Right forelimb (tissue), 1 donor: ENCODE measurements at places on chromosomes 3 and 15.

- no peak for DNase-seq
Measured at GRCh38 chr3:18740631-18741583, 315.8 kb upstream of the SATB1 start.

- DNase-seq, result no peak
Measured at GRCh38 chr3:157961665-157962064, 144.6 kb downstream of the SHOX2 start.

DNA sequence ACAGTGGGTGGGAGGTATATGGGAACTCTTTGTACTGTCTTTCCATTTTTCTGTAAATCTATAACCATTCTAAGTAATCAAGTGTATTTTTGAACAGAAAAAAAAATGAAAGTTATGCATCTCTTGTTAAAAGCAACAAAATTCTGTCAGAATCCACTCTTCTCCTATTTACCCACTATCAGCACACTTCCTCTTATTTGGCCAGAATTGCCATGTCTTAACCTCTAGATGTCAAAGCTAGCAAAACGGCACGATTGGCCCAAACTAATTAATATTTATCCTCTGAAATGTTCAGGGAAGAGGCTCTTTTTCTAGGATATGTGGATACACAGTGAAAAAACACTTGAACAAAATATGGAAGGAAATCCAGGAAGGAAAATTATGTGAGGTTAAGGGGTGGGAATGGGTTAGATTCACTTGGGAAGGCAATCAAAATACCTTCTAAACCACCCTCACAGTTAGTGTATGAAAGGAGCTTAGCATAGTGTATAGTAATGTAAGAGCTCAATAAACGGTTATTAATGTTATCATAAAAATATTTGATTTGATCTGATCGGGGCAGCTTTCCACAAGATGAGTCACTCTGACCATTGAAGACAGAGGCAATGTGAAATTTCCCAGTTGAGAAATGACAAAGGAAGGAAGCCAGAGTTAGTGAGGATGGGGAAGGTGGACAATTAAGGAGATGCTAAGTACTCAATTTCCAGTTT lies 20.1 kb upstream of the TGFBR2 start:
- DNase-seq, result no peak

DNA sequence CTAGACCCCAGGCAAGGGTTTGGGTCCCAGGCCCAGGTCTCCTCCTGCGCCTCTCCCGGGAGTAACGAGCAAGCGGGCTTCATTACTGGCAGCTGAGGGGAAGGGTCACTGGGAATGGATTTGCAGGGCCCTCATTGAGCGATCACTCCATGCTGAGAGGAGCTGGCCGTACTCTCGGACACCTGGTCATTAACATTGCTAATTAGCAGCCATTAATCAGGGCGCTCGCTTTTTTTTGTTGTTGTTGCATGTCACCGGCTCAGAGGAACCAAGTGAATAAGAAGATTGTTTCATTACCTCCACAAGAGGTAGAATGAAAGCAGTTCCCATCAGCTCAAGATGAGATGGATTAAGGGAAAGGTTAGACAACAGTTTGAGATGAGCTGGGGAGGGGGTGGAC lies 293.0 kb upstream of the ATP11B start:
- no peak for DNase-seq

DNA sequence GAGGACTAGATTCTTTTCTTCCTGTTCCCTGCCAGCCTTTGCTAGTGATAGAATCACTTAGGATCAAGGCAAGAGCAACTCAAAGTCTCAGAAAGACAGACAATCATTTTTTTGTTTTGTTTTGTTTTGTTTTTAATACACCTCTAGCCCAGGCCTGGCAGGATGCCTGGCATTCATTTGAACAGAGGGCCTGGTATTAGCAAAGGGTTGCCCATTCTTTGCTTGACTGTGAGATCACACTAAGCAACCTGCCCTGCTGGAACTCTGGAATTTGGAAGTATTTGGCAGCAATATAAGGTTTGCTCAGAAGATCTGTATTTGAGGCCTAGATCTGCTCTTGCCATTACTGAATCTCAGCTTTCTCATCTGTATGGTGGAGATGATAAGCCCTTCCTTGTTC lies 21.8 kb upstream of the ATP13A5 start:
- DNase-seq, result no peak

DNA sequence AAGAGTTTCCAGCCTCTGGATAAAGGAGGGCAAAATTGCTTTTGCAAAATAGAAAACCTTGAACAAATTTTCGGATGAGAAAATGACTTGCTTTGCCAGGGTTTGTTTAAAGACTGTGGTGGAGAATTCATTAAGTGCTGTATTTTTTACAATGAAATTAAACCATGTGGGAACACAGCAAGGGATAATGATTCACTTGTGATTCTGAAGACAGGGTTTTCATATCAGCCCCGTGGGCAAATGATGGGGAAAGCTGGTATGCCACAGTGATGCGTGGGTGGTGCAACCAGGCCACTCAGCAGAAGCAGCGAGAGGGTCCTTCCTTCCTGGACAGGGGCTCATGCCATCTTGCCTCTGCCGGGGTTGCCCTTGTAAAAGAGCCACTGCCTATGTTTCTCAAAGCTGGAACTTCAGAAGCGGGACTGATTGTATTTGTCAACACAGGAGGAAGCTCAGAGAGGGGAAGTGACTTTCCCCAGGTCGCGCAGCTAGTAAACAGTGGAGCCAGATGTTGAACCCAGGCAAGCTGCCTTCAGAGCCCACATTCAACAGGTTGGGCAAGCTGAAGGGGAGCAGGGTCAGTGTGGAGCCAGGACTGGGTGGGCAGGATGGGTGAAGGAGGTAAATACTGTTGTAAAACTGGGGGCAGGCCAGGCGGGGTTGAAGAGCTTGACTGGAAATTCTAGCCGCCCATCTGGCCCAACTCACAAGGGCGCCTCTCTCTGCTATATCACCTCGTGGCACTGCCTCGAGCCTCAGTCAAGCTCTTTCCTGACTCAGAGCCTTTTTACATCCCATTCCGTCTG lies 79.1 kb downstream of the TOP2B start:
- peak; percentile 21 for DNase-seq

- no peak for DNase-seq
Measured at GRCh38 chr3:182244222-182244971, 532.7 kb downstream of the SOX2 start.

GRCh38 chr3:14119651-14120050 lies 5.0 kb downstream of the CHCHD4 start:
- no peak for DNase-seq

DNA sequence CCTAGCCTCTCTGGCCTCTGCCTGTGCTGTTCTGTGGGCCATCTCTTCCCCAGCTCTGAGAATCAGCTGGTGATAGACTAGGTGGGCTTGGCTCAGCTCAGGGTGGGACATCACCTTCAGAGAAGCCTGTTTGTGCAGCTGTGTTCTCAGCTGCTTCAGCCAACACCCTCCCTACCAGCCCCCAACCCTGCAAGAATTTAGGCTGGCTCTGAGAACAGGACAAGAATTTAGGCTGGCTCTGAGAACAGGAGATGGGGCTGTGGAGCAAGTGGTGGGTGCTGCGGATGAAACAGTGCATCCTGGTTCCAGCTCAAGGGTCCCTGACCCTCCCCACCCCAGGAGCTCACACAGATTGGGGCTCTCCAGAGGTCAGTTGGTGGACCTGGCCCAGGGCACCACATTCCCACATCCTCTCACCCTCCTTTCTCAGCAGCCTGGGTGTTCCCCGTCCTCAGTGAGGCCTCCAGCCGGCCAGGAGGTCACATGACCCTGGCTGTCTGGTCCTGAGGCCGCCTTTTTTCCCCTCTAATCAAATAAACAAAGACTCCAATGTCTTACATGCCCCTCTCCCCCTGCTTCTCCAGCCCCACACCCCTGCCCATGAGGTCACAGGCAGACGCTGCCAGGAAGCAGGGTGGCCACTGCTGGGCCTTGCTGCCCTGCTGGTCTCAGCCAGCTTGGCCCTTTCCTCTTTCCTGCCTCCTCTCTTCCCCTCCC lies 14.9 kb downstream of the PLEKHO2 start:
- peak; percentile 72 for DNase-seq

- DNase-seq, result no peak
Measured at GRCh38 chr3:187522293-187522692, 147.9 kb downstream of the SST start.

GRCh38 chr3:194265505-194265892 lies 85.6 kb downstream of the CPN2 start:
- peak; percentile 96 for DNase-seq

GRCh38 chr3:16824081-16824696 lies 60.6 kb upstream of the PLCL2 start:
- DNase-seq, result no peak

- no peak for DNase-seq
Measured at GRCh38 chr15:46525984-46526725, 891.3 kb downstream of the SQOR start.

GRCh38 chr3:58271901-58272501 lies 34.0 kb upstream of the RPP14 start:
- DNase-seq, result no peak

- DNase-seq, result no peak
Measured at GRCh38 chr3:16069149-16069922, 105.1 kb upstream of the GALNT15 start.

DNA sequence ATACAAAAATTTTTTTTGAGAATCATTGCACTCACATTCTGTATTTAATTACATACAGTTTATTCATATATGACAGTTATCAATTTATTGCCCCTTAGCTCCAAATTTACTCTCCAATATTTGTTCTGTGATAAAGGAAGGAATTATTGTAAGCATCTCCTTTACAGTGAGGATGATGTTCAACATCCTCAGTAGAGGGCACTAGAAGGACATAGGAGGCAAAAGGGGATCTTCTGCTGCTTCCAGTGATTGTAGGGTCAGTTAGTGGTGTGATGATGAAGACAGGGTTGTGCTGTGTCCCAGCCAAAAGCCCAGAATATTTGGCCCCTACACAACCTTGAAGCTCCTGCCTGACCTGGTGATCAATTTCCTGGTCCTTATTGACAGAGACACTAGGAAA lies 89.9 kb upstream of the DCBLD2 start:
- no peak for DNase-seq

DNA sequence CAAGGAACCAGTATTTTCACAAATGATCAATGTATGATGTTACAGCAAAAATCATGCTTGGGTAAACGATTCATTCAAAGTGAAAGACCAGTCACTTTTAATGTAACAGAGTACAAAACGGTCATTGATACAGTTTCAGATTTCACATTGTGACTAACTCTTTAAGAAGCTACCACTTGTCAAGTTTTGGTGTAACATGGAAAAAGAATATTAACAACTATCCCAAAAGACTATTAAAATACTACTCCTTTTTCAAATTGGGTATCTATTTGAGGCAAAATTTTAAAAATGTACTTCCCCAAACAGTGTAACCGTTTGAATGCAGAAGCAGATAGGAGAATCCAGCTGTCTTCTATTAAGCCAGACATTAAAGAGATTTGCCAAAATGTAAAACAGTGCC lies 31.7 kb downstream of the AKAP13 start:
- no peak for DNase-seq

DNA sequence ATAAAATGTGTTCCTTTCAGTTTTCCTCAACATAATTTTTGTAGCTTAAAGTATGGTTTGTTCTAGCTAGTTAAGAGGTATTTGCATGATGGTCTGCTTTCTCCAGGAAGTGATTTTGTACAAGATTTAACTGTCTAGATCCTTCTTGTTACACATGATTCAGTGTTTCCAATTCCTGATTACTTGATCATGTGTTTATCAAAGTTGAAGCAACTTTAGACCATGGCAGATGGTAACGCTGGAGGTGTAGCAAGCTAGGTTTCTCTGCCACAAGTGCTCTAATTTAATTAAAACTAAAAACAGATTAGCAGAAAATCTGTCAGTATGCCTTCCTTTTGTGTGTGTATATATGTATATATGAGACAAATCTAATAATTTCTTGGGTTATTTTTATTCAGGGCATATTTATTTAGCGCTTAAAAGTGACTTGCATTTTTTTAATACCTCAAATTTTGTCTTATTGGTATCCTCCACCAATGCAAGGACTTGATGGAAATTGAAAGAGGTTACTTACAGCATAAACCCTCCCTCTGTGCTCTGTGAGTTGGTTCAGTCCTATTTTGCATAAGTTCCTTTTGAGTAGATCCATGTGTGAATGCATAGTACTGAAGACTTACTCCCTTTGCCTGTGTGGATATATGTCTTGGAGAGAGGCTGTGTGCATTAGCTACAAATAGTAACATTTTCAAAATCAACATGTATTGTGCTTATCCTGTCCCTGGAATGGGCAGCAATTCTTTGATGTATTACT lies 157.3 kb upstream of the CGNL1 start:
- DNase-seq, result no peak

GRCh38 chr3:24263069-24263668 lies 231.5 kb downstream of the THRB start:
- DNase-seq, result no peak

DNA sequence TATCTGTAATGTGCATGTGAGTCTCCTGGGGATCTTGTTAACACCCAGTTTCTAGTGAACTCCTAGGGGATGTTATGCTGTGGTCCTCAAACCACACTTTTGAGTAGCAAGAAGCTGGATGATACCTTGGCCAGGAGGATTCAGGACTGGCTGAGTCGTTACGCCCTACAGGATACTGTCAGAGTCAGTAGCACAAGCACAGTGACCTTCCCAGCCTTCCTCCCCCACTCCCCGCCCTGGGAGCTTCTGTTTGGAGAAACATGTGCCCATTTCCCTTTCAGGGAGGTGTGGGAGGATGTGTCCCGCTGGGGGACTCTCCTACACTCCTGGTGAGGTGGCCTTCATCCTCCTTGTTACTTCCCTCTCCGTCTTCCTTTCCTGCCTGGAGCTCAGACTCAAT lies 76.4 kb upstream of the TRPM1 start:
- no peak for DNase-seq

DNA sequence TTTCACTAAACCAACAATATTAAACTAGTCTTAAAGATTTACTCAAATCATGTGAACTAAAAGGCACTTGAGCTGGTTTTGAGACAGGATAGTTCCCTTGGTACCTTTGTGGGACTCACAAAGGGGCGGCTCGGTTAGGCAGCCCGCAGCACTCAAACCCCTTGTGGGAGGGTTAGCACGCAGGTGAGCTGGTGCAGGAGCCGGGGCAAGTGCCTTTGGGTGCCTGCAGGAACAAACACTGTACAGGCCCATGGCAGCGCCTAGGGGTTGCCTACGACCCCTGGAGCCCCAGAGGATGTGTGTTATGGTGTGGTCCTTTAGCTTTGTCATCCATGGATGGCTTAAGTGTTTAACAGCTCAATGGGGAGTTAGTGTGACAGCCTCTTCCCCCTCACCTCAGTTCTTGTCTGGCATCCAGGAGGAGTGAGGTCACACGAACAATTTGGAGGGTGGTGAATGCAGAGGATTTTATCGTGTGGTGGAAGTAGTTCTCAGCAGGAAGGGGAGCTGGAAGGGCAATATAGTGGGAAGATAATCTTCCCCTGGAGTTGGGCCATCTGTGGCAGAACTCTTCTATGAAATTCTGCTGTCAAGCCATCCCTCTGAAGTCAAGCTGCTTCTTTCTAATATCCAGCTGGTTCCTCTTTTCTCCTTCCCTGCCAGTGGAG lies 470.9 kb downstream of the RBMS3 start:
- no peak for DNase-seq
